PC-3 (cell line): ENCODE measurements at places on chromosomes 6 and 20.

DNA sequence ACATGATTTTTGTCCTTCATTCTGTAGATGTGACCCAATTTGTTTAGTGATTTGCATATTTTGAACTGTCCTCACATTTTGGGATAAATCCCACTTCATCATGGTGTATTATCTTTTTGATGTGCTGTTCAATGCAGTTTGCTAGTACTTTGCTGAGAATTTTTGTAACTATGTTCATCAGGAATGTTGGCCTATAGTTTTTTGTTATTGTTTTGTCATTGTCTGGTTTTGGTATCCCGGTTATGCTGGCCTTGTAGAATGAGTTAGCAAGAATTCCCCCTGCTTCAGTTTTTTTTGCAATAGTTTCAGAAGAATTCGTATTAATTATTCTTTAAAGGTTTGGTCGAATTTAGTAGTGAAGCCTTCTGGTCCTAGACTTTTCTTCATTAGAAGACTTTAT lies 11.9 kb downstream of the KIF25 start:
- DNase-seq: no peak

DNA sequence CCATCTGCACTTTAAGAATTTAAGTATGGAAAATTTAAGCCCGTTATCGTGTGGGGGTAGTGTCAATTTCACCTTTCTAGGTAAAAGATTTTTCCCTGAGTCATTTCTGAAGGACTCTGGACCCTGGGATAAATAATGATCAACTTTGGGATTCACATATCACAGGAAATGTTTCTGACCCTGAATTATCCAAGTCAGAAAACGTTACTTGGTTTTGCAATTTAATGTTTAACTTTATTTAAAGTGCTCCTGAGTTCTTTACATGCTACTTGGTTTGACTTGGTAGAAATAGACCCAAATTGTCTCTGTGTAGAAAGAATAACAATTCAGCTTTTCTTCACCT lies 1.5 kb upstream of the SLC17A3 start:
- DNase-seq: no peak

DNA sequence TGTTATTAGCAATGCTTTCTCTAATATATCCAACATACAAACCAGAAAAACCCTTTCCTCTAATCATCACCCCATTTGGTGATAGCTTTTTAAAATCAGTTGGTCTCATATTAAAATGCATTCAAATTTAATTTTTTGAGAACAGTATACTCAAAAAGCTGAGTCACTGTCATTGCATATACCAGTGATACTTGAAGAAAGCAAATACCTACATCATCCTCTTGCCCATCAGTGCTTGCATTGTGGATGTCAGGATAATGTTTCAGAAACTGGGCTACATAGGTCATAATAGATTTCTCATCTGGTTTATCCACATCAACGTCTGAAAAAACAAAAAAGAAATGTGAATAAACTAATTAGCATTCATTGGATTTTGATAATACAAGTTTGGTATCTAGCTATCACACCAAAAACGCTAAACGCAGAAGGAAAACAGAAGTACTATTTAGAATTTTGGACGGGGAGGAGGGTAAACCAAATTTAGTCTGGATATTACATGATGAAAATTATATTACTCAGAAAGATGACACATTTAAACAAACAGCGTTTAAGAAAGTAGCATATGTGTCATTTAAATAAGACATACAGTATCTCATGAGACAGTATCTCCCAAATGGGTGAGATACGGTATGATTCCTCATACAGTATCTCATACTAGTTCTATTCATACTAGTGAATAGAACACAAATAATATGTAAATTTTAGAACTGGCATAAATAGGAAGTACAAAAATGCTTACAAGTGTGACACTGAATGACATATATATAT lies 134.6 kb downstream of the SYNE1 start:
- DNase-seq: peak; percentile 35

GRCh38 chr6:137094411-137095008 lies 49.7 kb upstream of the IL20RA start:
- peak; percentile 83 for DNase-seq

- DNase-seq: no peak
Measured at GRCh38 chr6:25219216-25219916, 59.8 kb upstream of the CARMIL1 start.

- no peak for DNase-seq
Measured at GRCh38 chr6:15232836-15233510, 12.9 kb upstream of the JARID2 start.
